ENCODE measurements at places on chromosomes 5 and 9. TPM values are rescaled to one million over a fixed set of nuclear protein-coding genes. Genes with fewer than 3 reads are reported as not detected.
A peak's percentile ranks its signal among the peaks of the same experiment; 100 is the strongest.

- DNase-seq, result no peak
Observed at GRCh38 chr9:121650217-121651007, 1.0 kb upstream of the DAB2IP start.

DNA sequence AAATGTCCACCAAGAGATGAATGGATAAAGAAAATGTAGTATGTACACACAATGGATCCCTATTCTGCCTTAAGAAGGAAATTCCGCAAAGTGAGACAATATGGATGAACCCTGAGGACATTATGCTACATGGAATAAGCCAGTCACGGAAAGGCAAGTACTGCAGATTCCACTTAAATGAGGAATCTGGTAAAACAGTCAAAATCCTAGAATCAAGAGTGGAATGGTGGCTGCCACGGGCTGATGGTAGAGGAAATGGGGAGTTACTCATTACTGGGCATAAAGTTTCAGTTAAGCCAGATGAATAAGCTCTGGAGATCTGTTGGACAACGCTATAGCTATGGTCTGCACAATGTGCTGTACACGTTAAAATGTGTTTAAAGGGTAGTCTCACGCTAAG lies 47.2 kb downstream of the STK10 start:
- DNase-seq, result no peak

- DNase-seq, result no peak
Observed at GRCh38 chr5:67731886-67732285, 483.7 kb upstream of the PIK3R1 start.

DNA sequence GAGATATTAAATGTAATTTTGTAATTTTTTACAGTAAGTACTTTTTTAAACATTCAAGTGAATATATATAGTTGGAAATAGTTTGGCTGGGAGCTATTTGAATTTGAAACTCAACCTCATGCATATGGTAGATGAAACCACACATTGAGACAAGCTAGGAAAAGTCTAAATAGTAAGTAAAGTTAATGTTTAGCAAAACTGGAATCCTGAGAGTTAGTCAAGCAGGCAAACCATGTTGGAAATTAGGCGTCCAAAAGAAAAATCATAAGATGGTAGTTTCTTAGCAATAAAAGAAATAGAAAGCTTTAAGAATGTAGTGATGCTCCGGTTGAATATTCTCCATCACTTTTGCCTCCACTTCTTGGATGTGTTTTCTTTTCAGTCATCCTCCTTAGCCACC lies 657.1 kb upstream of the CDH10 start:
- no peak for DNase-seq

DNA sequence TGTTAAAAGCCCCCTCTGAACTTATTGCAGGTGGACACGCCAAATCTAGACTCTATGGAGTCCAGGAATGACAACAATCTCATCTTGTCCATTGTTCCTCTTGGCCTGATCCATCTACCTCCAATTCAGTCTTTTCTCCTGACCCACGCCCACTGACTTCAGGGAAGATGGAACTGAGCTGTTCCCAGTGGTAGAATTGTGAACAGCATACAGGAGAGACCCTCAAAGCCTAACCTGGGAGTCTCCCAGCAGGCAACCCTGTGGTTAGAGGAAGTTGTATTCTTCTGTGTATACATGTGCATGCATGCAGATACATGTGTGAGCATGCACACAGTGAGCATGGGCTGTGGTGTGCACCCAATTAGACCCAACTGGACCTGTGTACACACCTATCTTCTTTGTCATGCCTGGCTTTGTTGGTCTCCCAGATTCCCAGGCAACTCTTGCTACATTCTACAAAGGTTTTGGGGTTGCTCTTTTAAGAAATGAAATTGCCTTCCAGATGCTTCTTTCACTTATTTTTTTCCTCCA lies 286.0 kb downstream of the ZSWIM6 start:
- no peak for DNase-seq

Gene ACSL6
- total RNA-seq, result not detected

DNA sequence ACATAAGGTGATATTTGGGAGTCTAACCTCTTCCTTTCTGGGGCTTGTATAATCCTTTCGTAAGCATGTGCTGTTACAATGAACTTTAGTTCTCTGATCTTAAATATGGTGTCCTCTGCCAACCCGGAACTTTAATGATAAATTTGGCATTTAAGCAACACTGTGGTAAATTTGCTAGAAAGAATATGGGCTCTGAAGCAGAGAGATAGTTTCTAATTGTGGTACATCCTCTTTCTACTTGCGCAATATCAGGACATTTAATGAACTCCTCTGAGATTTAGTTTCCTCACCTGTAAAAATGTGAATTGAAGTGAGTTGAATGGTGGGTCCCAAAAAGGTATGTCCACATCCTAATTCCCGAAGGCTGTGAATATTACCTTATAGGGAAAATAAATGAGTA lies 364.7 kb downstream of the CAAP1 start:
- no peak for DNase-seq

DNA sequence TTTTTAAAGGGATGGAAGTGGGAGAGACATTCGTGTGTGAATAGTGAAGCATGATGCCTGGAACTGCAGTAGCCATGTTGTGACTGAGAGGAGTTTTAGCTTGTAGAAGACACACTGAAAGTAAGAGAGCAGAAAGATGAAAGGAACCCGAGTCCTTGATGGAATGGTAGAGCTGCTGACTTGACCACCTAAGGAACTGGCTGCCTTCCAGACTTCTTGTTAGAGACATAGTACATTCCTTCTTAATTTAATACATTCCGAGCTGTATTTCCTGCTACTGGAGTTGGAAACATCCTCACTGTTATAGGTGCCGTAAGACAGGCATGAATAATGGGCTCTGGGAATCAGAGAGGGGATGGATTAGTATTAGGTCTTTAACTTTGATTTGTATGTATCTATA lies 7.4 kb downstream of the CER1 start:
- DNase-seq, result no peak

Gene TMEM252
- not detected for total RNA-seq

DNA sequence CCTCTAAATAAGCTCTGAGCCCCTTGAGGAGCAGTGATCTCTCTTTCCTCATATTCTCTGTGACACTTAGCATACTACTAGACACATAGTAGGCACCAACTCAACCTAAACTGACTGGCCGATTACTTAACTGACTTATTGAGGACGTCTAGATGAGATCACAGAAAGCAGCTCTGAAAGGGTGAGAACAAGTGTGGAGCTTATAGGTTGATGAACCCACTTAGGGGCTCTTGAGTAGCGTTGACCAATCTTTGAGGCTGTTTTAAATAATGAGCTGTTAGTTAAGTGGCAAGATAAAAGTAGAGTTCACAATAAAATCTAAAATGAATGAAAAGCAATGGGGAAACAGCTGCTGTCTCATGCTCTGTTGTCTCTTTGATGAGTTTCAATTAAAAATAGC lies 124.7 kb upstream of the TNPO1 start:
- DNase-seq, result no peak

DNA sequence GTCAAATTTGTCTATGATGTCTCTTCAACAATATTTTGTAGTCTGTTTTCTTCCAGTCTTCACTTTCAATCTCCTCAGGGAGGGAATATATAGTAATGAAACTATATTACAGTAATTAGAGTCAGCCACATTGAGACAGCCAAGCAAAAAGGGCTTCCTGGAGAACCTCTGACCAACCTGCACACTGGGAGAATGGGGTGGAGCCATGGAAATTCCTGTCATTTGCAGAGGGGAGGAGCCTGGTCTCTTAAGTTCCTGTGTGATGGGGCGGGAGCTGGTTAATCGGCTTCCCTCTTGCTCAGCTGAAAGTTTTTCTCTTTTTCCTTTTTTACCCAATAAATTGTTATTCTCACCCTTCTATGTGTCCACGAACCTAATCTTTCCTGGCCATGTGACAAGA lies 1220.0 kb downstream of the PTPRD start:
- DNase-seq, result no peak

DNA sequence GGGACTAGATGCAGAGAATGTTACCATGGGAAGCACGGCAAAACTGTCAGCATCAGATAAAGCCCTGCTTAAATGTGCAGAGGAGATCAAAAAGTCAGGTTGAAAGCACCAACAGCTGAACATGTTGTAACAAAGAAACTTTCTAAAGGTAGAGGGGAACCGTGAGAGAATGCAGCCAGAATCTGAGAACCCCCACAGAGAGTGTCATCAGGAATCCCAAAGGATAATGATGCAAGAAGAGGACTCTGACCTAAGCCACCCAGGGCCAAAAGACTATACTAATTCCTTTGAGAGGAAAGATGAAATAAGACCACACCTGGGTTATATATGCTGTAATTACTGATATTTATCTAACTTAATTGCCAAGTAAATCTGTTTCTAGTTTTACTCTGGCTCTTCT lies 116.6 kb downstream of the PCSK1 start:
- no peak for DNase-seq

- peak; percentile 87 for DNase-seq
Observed at GRCh38 chr5:40429258-40430100, 250.2 kb upstream of the PTGER4 start.

All from LHCN-M2 (cell line).